ENCODE measurements at places on chromosomes 16 and 17.

DNA sequence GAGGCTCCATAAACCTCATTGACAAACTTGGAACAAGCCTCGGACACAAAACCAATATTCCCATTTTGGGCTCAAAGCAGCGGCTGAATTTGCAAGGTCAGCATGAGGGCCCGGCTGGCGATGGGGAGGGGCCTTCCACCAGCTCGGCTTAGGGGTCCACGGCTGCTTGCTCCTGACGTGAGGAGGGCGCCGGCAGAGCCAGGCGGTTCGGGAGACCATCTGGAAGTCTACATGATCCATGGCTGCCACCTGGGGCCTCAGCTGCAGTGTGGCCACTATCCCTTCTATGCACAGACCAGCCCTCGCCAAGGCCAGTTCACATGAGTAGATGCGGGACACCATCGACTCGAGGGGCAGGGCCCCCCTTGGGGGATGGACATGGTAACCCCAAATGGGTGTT lies 39.1 kb downstream of the NDEL1 start:
- DNase-seq = no peak

- no peak for DNase-seq
Measured at GRCh38 chr17:5758651-5759050, 174.3 kb upstream of the NLRP1 start.

DNA sequence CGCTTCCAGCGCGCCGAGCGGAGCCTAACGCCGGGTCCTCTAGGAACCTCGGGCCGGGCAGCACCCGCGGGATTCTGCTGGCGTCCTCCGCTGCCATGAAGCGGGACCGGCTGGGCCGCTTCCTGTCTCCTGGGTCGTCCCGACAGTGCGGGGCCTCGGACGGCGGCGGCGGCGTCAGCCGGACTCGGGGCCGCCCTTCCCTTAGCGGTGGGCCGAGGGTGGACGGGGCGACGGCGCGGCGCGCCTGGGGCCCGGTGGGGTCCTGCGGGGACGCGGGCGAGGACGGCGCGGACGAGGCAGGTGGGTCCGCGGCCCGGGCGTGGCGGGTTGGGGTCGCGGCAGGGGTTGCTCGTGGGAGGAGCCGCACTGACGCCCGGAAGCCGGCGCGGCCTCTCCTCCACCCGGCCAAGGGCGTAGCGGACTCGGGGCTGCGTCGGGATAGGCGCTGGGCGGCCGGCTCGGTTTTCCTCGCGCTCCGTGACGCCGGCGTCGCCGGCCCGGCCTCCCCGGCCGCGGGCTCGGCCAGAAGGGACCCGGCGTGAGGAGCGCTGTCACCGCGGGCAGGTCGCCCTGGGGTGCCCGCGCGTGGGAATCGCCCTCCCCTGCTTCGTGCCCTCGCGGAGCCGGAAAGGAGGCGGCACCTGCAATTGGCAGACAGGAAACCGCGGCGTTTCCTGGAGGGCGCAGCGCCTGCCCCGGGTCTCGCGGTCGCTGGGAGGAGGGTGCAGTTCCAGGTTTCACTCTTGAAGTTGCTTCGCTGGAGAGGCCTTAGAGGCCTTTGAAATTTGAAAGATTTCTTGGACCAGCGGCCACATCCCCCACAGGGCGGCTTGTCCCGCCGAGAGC lies 432 bp downstream of the ZNF276 start:
- no peak for DNase-seq

DNA sequence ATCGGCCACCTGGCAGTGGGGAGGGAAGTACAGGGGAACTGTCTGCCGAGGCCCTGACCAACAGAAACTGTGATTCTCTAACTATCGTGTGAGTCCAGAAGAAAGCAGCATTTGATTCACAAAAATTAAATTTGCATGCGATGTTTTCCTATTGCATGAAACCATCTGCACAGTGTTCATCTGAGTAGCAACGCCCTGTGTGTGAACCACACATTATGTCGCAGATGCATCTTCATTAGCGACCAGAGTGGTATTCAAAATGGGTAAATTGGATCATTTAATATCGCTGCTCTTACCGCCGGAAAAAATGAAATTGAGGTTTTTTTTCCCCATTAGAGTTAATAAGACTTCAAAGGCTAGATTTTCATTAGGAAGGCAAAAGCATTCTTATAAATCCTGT lies 260.6 kb downstream of the ABCC12 start:
- no peak for DNase-seq

- no peak for DNase-seq
Measured at GRCh38 chr17:38910325-38910724, 15.1 kb upstream of the LASP1NB start.

GRCh38 chr17:11294826-11295225 lies 53.8 kb downstream of the SHISA6 start:
- DNase-seq = no peak

DNA sequence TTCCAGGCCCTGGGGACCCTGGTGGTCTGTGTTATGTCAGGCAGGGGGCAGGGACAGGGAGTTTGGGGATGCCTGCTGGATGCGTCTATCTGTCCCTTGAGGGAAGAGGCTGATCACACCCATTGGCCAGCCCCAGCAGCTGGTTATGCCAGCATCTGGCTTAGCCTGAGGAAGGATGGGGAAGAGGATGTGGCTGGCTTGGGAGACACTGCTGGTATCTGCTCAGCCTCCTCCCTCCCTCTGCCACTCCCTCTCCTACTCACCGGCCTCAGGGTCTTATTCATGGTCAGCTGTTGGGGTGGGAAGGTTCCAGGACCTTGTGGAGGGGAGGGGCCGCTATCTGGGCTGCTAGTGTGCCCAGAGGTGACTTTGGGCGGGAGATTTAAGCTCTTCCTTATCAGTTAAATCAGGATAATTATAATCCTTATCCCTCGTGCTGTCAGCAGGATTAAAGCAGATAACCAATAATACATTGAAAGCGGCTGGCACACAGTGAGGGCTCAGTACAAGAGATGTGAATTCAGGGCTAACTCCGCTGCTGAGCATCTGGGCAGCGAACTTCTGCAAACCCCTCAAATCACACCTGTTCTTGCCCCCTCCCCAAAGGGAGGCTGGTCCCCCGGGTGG lies 36.0 kb upstream of the MLKL start:
- no peak for DNase-seq

DNA sequence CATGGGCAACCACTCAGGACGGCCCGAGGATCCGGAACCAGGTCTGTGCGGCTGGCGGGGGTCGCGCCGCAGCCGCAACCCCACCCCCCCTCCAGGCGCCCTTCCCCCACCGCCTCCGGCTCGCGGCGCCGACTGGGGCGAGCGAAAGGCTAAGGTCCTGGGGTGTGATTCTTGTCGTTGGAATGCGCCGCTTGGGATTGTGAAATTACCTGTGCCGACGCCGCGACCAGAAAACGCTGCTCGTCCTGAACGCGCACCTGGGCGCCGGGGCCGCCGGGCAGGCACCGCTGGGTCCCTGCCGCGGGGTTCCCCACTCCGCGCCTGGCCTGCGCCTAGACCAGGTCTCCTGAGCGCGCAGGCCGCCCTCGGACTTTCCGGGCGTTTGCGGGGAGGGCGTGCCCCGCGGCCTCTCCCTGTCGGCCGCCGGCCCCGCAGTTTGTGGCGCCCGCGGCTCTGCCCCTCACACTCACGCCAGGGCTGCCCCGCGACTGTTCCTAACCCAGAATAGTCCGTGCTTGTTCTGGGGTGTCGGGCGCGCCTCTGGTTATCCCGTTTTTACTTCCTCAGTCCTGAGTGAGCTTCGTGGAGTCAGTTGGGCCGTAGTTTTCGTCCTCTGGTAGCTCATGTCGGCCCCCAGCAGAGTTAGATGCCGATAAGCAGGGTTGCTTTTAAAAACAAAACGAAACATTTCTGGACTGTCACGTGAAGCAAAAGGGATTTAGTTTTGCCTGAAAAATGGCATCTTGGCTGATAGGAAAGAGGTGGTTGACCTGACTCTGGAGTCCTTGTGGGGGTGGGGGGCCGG lies 147.2 kb downstream of the SPECC1 start:
- DNase-seq = no peak

- DNase-seq = no peak
Measured at GRCh38 chr17:48363161-48363560, 66.9 kb downstream of the SKAP1 start.

DNA sequence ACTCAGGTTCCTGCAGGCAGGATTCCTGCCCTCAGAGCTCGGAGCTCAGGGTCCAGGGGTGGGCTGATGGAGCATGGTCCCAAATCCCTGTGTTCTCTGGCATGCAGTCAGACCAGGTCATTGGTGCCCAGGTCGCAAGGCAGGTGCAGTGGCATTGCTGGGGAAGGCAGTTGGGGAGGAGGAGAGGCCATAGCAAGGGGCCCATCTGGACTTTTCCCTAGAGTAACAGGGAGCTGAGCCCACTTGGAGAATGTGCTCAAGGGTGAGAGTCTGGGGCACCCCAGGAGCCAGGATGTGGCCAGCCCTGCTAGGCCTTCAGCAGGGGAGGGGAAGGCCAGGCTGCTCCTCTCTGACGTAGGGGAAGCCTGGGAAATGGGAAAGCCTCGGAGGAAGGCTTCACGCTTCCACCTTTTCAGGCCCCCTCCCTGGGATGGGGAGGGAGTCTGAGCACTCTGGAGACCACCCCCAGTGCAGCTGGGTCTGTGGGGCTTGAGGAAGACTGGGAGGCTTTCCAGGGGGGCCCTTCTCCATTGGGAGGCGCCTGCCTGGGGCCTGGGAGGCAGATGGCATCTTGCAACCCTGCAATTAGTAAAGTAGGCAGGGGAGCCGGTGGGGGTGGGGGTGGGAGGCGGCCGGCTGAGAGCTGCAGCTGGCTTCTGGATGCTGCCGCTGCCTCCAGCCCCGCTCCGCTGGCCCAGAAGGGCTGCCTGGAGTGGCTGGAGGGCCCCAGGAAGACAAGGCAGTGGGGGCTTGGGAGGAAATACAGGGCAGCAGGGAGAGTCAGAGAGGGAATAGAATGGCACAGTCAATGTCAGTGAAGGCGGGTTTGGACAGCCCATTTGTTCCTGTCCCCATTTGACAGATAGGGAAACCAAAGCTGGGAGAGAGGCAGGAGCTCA lies 21.1 kb upstream of the DOK4 start:
- no peak for DNase-seq

Data from anterior cingulate cortex (tissue), 58 donors.